ENCODE measurements at places on chromosomes 5 and 9.

- no peak for DNase-seq
Observed at GRCh38 chr5:80296121-80296520, 23.7 kb upstream of the SPZ1 start.

- DNase-seq: no peak
Observed at GRCh38 chr9:115369322-115369957, 251.5 kb upstream of the TNC start.

- no peak for DNase-seq
Observed at GRCh38 chr9:105436783-105437182, 11.1 kb upstream of the FSD1L start.

- DNase-seq: no peak
Observed at GRCh38 chr5:35954175-35954574, 15.8 kb upstream of the CAPSL start.

DNA sequence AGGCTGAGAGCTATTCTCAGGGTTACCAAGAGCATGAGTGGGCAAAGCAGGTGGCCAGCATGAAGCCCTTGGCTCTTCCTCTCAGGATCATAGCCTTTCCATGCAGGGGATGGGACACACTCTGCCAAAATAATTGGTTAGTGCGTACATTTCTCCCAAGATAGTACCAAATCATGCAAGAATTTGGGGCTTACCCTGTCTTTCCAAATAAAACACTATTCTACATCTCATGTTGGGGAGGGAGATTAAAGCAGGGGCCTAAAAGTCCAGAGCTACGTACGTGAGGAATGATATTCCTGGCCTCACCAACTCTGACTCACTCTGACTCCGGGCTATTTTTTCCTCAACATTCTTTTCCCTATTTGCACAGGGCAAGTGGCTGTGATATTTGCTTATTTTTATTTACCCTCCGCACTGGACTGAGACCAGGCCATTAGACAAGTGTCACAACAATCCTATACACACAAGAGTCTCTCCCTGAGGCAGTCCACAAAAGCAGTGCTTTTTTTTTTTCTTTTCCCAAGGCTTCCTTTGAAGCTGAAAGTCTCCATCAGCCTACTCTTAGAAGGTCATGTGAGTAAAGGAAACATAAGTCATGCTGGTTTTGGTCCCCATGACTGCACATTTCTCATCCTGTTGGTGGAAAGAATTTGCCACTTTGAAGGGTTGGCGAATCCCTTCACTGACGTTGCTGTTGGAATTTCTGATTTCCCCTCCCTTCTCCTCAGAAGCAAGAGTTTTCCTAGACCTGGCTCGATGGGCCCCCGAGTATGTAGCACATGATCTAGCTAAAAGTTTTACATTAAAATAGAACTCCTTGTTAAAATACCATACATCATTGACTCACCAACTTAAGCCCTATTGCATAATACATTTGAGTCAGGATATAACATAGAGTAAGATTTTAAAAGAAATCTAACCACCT, 40.0 kb downstream of the TMEM252 start:
- DNase-seq: no peak

GRCh38 chr5:62686692-62687091, 108.1 kb downstream of the LRRC70 start:
- no peak for DNase-seq

DNA sequence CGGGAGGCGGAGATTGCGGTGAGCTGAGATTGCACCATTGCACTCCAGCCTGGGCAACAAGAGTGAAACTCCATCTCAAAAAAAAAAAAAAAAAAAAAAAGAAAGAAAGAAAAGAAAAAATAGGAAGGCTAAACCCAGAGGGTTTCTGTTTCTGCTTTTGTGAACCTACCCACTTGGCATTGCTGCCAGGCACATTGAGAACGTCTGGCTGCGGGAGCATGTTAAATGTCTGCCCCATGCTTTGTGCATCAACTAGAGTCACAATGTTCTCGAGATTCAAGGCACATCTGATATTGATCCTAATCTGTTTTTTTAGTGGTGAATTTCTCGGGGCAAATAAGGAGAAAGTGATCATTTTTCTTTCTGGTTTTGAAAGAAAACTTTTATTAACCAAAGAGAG, 2.8 kb downstream of the SLC25A25 start:
- DNase-seq: no peak

DNA sequence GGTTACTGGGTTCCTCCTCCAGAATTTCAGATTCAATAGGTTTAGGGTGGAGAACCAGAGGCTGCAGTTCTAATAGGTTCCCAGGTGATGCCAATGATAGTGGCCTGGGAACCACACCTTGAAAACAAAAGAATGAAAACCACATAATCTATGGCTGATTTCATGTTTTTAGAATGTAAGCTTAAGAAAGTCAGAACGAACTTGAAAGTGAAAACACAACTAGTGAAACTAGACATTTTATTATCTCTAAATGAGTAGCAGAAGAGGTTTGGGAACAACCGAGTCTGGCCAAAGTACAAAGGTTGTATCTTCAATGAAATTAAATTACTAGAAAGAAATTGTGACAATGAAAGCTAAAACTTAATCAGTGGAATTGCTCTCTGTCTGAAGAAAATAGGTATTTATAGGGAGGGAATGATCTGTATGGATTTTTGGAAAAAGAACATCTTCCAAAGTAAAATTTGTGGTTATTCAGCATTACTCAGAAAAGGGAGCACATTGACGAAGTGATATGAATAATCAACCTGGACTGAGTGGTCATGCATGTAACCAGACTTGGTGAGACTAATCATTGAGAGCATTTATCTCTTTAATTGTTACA, 24.9 kb upstream of the CEP120 start:
- no peak for DNase-seq

GRCh38 chr5:131640043-131640856, 5.2 kb upstream of the RAPGEF6 start:
- peak; percentile 38 for DNase-seq

DNA sequence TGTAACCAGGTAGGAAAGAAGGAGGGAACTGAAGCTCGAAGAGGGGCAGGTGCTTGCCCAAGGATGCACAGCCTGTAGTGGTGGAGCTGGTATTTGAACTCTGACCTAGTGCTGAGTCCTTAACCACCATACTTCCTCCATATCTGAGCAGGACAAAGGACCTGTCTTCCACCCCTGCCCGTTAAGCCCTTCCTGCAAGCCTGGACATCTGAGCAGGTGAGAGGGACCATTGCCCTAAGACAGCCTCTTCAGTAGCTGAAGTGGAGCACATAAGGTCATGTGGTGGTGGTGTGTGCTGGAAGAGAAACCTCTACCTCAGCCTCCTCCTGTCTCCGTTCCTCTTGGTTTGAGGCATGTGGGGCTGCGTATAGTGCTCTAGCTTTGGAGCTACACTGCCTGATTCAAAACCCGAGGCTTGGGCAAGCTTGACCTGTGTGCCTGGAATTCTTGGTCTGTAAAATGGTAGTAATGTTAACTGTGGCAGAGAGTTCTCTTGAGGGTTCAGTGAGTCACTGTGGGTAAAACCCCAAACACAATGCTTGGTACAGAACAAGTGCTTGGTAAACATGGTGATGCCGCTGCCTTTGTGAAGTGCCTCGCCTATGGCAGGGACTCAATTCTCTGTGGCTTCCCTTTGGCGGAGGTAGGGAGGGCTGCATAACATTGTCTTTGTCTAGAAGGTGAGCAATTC, 7.4 kb downstream of the GALNT10 start:
- peak; percentile 65 for DNase-seq

Data from CD4-positive, alpha-beta T cell treated with Interleukin-17A for 1 hour (primary cell).